NCI-H226 (cell line): ENCODE measurements at places on chromosomes 3 and 15.
A peak's percentile ranks its signal among the peaks of the same experiment; 100 is the strongest.

GRCh38 chr3:59531066-59531745 lies 481.4 kb upstream of the CFAP20DC start:
- no peak for DNase-seq

- DNase-seq: peak; percentile 84
Measured at GRCh38 chr3:61560517-61561373, 626 bp upstream of the PTPRG start.

GRCh38 chr15:66288551-66289185 lies 4.7 kb upstream of the DIS3L start:
- no peak for DNase-seq

DNA sequence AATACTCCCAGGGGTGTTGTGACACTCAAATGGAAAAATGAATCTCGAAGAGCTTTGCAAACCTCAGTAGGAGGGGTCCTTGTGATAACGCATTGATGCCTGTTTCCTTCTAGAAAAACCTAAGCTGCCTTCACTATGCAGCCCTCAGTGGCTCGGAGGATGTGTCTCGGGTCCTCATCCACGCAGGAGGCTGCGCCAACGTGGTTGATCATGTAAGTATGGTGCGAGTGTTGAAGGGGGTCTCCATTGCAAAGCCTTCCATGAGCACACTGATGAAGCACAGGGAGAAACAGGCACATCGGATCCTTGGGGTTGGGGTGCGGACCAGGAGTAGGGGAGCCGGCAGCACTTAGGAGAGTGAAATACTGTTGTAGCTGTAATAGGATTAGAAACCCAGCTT lies 22.3 kb downstream of the ANKDD1A start:
- DNase-seq: no peak

- peak; percentile 14 for DNase-seq
Measured at GRCh38 chr15:84023636-84024035, 211.9 kb upstream of the GOLGA6L4 start.

- no peak for DNase-seq
Measured at GRCh38 chr3:191631496-191631895, 170.5 kb downstream of the PYDC2 start.

DNA sequence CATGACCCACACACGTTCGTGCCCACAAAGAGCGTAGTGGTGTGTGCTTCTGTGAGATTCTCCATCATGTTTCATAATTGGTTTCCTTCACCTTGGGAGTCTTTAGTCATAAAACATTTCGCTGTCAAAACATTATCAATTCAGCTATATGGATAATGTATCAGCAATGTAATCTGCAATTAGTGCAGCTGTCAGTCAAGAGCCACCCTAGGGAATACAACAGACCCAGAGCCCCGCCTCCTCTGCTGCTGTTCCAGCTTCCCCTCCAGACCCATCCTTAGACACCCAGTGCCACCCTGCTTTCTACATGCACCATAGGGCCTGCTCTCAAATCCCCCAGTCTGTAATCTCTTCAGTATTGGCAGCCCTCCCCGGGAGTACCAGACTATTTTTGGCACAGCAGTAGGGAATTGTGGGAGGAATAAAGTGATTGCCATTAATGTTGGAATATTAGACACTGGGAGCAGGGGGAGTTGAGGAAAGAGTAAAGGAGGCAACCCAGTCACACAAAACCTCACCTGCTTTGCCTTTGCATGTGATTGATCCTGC lies 31.5 kb upstream of the C3orf80 start:
- no peak for DNase-seq

- DNase-seq: peak; percentile 87
Measured at GRCh38 chr3:99774467-99774866, 43.2 kb upstream of the CMSS1 start.

- DNase-seq: no peak
Measured at GRCh38 chr3:72279068-72279604, 494.2 kb upstream of the PROK2 start.

DNA sequence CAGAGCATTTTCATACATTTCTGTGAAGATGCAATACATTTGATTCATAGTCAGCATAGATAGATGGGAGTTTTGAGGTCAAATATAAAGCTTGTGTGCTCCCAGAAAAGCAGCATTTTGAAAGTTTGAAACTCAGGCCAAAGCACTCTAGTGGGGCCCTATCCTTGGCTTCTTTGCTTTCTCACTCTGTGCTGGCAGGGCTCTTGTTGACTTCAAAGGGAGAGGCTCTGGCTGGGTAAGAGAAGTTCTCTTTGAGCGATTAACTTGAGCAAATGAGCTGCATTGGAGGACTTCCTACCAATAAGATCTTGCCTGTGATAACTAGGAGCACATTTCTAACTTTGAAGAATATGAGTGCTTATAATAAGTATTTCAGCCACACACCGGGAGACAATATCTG lies 214.0 kb upstream of the RARB start:
- DNase-seq: no peak

DNA sequence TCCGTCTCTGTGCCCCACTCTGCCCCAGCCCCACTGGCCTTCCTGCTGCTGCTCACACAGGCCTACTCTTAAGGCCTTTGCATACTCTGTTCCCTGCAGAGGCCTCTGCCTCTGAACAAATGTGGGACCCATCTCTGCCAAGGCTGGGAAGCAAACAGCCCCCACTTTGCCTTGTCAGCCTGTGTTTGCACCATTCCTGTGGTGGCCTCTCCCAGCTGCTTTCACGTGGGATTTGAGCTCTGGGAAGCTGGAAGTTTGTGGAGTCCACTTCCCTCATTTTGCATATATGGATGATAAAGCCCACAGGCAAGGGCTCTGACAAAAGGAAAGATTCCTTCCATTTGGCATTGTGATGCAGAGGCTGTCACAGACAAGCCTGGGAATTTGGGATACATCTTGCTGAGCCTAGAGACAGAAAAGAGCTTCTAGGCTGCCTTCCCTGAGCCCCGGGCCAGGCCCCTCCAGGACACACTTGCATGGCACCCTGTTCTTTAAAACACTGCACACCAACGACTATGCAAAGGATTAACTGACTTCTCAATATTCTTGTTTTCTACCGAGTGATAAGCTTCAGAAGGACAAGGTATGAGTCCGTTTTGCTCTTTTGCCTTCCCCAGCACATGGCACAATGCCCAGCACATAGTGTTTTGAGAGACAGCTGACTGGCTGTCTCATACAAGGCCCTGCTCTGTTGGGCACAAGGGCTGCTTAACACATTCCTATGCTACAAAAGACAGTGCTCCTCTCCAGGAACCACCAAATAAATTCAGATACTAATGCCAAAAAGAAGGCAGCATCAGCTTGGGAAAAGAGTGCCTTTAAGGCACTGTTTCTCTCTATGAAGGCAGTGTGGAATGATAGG lies 120.7 kb upstream of the TOPAZ1 start:
- no peak for DNase-seq

DNA sequence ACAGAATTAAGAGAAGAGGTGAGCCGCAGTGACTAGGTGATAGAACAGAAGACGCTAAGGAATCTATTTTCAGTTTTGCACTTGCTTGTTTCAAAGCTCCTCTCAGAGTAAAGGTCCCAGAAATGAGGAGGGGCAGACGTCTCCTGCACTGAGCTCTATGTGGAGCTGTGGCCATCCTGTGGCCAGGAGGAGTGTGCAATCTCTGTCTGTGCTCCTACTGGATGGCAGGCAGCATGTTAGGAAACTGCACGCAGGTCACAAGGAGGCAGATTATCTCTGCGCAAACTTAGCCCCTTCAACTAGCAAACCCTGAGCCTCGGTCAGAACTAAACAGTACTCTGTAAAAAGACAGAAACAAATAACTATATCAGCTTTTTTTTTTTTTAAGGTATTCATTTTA lies 31.1 kb upstream of the PPIB start:
- DNase-seq: no peak

- DNase-seq: no peak
Measured at GRCh38 chr15:61449186-61449702, 220.1 kb upstream of the RORA start.

GRCh38 chr3:89698208-89698830 lies 590.9 kb downstream of the EPHA3 start:
- DNase-seq: no peak

DNA sequence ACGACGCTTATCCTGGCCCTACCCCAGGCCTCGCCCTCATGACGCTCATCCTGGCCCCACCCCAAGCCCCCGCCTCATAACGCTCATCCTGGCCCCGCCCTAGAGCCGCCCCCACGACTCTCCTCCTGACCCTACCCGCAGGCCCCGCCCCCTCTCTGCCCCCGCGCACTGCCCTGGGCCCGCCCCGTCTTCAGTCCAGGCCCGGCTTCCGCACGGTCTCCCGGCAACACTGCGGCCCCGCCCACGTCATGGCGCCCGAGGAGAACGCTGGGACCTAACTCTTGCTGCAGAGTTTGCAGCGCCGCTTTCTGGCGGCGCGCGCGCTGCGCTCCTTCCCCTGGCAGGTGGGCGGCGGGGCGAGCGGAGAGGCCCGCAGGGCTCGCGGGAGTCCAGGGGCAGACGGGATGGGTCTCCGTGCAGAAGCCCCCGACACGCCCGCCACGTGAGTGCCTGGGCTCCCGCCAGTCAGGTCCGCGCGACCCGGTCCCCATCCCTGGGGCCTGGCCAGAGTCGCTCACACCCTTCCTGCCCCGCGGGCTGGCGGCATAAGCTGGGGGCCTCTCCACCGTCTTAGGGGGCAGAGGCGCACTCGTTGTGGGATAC lies 52.5 kb upstream of the ROPN1B start:
- DNase-seq: peak; percentile 89

DNA sequence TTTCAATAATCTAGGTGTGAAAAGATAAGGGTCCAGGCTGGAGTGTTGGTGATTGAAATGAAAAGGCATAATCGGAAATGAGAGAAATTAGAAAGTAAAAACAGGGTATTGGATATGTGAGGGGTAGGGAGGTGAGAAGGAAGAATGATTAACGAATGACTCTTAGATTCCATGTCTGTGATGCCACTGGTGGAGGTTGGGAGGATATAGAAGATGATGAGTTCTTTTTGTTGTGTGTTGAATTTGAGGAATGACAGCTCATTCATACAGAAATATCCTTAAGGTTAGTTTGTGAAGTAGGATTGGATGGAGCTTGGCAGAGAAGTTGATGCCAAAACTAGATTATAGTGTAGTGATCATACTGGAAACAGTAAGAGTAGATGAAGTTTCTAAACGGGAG lies 72.2 kb upstream of the CCNL1 start:
- DNase-seq: peak; percentile 28

GRCh38 chr3:159840703-159841299 lies 147.8 kb upstream of the IL12A start:
- DNase-seq: no peak

DNA sequence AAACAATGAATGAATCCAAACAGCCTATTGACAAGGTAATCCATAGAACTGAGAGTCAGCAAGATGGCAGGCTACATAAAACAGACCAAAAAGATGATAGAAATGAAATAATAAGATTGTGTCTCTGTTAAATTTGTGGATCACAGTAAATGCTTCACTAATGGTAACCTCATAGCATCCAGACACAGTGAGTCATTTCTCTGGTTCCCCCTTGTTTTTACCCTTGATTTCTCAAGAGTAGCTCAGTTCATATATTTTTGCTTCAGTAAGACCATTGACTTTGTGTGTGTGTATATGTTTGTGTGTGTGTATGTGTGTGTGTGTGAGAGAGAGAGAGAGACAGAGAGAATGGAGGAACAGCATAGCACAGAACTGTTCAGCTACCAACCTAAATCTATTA lies 546.9 kb downstream of the RBMS3 start:
- peak; percentile 9 for DNase-seq

DNA sequence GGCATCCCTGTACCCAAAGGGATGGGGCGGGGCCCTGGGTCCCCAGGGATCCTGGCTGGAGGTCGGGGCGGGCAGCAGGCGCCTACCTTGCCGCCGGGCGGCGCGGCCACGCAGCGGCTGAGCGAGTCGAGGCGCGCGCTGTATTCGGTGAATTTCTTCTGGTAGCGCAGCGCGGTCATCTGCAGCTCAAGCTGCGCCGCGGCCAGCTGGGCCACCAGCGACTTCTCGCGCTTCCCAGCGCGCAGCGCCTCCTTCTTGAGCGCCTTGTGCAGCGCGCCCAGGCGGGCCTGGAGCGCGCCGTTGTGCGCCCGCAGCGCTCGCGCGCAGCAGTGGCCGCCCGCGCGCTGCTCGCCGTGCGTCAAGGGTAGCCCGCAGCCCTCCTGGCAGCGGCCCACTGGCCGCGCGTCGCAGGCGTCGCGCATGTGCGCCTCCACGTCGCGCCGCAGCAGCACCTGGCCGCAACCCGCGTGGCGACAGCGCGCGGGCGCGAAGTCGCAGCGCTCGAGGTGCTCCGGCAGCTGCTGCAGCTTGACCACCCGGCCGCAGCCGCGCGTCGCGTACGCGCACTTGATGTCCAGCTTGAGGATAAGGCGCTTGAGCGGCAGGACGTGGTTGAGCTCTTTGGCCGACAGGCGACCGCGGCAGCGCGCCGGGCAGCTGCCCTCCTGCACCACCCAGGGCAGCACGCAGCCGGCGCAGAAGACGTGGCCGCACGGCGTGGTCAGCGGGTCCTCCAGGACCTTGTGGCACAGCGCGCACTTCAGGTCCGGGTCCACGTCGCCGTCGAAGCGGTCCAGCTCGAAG lies 522 bp downstream of the PDZRN3 start:
- DNase-seq: no peak

- DNase-seq: no peak
Measured at GRCh38 chr3:182349051-182349450, 444.3 kb upstream of the ATP11B start.

DNA sequence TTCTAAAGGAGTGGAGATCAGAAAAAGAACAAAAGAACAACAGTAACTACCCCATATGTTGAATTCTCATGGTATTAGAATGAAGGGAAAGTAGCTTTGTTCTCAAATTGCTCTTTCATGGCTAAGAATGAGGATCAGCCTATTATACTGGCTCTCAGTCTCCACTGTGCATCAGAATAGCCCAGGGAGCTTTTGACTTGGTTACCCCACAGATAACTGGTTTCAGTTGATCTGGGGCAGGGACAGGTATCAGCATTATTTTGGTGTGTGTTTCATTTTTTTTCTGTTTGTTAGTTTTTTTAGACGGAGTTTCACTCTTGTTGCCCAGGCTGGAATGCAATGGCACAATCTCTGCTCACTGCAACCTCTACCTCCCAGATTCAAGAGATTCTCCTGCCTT lies 311.7 kb upstream of the TLE3 start:
- DNase-seq: no peak

GRCh38 chr3:141049681-141050080 lies 1.5 kb upstream of the SPSB4 start:
- DNase-seq: no peak

DNA sequence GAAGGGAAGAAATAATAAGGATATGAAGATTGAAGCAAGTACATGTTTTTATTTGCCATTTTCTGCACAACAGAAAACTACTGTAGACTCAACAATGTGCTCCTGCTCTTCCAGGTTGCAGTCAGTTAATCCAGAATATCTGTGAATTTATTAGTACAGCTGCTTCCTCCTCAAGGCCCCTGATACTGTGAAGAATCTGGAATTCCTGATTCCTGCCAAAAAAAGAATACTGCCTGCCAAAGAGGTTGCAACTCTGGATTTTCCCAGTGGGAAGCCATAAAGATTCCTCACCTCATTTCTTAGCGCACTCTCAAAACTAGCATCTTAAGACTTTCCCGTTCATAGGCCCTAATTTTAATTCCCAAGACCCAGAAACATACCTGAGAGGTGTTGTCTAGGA lies 33.6 kb upstream of the LRRC3B start:
- DNase-seq: no peak

DNA sequence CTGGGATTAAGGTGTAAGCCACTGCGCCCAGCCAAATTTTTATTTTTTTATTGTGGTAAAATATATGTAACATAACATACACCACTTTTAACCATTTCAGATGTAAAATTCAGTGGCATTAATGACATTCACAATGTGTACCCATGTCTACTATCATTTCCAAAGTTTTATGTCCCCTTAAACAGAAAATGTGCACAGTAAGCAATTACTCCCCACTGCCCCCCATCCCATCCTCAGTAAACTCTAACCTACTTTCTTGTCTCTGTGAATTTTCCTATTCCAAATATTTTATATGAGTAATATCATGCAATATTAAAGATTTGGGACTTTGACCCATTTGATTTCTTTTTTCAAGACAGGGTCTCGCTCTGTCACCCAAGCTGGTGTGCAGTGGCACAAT lies 14.6 kb upstream of the PRRT3 start:
- DNase-seq: no peak
